ENCODE measurements at places on chromosomes 6 and 20.
A peak's percentile ranks its signal among the peaks of the same experiment; 100 is the strongest.

- peak; percentile 62 for DNase-seq
Observed at GRCh38 chr20:31514154-31515071, at the start of gene HM13. HM13 (plus strand) TSS chr20:31514442; CDS start chr20:31514552, 110 bp downstream.

GRCh38 chr6:31157513-31158139 lies at the start of gene CCHCR1:
CCHCR1 (minus strand) TSS chr6:31157802; CDS start chr6:31157600, 202 bp downstream.
- no peak for DNase-seq

- no peak for DNase-seq
Observed at GRCh38 chr6:19024737-19025136, 637.6 kb downstream of the RNF144B start.

DNA sequence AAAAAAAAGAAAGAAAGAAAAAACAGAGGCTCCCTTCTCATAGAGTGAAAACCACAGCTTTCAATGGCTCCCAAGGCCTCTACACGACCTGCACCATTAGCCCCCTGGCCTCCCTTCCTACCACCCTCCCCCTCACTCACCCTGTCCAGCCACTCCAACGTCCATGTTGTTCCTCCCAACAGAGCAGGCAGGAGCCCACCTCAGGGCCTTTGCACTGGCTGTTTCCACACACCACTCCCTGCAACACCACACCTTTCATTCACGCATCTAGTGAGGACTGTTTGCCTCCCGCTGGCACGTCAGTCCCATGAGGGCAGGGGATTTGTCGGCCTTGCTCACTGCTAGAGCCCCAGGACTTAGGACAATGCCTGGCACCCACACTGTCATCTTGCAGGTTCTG lies 39.5 kb downstream of the GRM4 start:
- DNase-seq: no peak

DNA sequence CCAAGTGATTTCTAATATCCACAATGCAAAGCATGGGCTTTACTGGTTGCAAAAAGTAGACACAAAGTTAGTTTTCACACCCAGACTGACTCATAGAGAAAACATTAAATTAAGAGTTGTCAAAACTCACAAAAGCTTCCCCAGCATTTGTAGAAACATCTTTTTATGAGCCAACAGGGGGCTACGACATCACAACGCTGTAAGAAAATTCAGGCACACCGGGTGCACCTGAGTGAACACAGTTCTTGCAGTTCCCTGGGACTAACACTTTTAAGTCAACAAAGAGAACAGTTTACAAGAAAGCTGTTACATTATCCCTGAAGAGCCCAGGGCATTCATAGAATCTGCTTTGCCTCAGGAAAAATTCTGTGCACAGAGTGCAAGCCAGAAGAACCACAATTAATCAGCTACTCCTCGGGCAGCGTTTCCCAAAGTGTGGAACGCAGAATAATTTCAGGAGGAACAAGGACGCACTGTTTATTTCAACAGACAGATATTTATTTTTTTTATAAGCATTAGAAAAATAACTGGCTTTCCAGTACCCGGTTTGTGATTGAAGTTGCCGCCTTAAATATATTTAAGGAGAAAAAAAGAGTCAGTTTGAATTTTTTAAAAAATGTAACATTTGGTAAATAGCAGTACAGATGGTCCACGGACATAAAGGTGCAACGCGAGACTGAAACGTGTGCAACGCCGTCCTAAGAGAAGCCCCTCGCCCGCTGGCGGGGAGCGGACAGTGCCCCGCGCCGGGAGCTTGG lies 1.2 kb downstream of the NCOA5 start:
- no peak for DNase-seq

DNA sequence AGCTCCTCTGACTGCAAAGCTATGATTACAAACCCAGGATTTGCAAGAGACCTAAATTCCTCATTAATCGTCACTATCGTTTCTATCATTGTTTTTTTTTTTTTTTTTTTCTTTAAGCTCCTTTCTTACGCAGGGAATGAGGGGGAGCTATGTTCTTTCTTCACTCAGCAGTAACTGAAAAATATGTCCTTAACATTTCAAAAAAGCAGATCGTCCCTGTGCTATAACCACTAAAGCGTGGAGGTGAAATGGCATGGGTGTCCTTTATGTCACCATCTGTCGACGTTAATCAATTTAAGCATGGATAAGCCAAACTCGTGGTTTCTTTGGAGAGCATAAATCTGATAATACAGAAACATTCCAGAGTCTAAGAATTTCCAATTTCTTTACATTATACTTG lies 67.9 kb upstream of the TRAF3IP2 start:
- DNase-seq: no peak

DNA sequence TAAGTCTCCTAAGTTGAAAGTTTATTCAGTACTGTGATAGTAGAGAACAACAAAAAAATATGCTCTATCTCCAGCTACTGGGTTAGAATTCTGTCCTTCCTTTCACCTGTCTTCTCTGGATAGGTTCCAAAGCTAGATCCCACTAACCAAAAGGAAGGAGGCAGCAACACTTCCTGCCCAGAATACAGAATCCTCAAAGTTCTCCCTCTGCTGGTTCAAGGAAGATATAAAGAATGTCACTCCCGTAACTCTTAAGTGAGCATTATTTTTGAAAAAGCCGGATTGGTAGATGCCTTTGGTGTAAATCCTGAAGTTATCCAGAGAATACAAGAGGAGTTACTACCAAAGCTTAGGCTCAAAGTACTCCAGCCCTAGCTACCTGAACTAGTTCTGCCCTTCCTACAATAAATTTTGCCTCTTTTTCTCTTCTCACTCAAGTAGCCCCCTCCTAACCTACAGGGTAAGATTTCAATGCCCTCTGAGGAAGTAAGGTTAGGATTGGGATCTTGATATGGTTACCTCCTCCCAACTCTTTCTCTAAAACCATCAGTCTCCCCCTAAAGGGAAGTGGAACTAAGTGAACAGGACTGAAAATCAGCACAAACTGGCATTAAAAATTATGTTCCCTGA lies 26.0 kb upstream of the CRIP3 start:
- DNase-seq: no peak

- DNase-seq: no peak
Observed at GRCh38 chr20:41408156-41408794, 41.7 kb upstream of the EMILIN3 start.

- DNase-seq: no peak
Observed at GRCh38 chr6:90003941-90004340, 109.7 kb downstream of the GJA10 start.

GRCh38 chr20:43570496-43570895 lies 11.7 kb downstream of the SGK2 start:
- DNase-seq: no peak

- DNase-seq: no peak
Observed at GRCh38 chr20:10090588-10091166, 55.9 kb downstream of the ANKEF1 start.

DNA sequence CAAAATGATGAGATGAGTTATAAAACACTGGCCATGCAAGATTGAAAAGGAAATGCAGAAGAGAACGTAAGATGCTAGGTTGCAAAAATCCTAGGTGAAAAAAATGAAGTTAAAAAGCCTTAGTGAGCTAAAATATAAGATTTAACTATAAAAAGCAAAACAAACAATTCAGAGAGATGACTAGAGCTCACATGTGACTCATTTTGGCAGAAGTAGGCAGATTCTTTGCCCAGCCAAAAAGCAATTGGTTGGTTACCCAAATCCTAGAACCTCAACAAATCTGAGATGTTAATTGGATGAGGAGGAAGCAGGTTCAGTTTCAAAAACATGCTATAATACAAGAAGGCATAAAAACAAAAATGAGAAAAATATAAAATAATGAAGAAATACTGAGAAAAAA lies 249.1 kb downstream of the OGFRL1 start:
- no peak for DNase-seq

GRCh38 chr20:55252521-55252920 lies 752.8 kb downstream of the CBLN4 start:
- DNase-seq: no peak

DNA sequence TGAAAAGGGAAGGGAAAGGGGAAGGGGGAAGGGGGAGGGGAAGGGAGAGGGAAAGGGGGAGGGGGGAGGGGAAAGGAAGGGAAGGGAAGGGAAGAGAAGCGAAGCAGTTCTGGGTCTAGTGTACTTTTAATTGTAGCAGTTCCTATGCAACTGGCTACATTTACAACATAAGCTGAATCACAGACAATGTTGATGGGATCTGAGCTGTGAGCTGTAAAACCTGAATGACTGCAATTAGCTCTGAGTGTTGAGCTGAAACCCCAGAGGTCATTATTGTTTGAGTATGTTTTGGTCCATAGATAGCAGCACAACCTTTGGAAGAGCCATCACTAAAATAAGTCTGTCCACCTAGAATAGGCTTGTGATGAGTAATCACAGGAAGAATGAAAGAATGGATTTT lies 7.2 kb upstream of the ABHD12 start:
- no peak for DNase-seq

DNA sequence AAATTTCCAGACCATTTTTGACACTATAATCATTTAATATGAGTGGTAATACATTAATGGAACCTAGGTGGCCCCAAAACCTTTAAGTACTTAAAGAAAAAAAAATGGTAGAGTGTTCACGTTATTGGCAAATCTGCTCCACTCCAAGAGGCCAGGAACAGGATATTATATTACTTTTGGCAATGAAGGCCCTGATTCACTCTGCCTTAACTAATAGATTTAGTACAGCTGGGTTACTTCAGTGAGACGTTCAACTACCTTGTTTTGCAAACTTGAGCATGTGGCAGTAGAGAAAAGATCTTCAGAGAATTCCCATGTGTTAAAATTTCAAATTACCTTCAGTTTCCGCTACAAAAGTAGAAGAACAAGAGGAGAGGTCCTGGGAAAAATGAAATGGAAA lies 12.8 kb downstream of the ADNP start:
- DNase-seq: no peak

- DNase-seq: no peak
Observed at GRCh38 chr20:44941120-44941691, 19.0 kb downstream of the TOMM34 start.

GRCh38 chr20:36125097-36125496 lies 29.4 kb upstream of the EPB41L1 start:
- DNase-seq: no peak

GRCh38 chr6:113805173-113805790 lies 51.9 kb upstream of the MARCKS start:
- no peak for DNase-seq

DNA sequence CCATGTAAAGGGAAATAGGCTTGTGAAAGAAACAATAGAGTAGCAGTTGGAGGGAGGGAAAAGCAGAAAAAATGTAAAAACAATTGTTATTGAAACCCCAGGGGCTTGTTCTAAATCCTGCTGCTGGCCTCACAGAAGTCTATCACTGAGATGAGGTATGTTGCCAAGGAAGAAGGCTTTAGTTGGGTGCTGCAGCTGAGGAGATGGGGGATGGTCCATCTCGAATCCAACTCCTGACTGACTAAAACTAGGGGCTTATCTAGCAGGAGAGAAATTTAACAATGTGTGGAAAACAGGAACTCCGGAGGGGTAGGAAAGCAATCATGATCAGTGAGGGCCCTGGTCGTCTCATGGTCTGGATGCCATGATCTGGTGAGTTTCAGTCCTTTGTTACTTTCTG lies 225.0 kb upstream of the EXOC2 start:
- no peak for DNase-seq

- DNase-seq: no peak
Observed at GRCh38 chr6:16729183-16729691, 32.0 kb downstream of the ATXN1 start.

DNA sequence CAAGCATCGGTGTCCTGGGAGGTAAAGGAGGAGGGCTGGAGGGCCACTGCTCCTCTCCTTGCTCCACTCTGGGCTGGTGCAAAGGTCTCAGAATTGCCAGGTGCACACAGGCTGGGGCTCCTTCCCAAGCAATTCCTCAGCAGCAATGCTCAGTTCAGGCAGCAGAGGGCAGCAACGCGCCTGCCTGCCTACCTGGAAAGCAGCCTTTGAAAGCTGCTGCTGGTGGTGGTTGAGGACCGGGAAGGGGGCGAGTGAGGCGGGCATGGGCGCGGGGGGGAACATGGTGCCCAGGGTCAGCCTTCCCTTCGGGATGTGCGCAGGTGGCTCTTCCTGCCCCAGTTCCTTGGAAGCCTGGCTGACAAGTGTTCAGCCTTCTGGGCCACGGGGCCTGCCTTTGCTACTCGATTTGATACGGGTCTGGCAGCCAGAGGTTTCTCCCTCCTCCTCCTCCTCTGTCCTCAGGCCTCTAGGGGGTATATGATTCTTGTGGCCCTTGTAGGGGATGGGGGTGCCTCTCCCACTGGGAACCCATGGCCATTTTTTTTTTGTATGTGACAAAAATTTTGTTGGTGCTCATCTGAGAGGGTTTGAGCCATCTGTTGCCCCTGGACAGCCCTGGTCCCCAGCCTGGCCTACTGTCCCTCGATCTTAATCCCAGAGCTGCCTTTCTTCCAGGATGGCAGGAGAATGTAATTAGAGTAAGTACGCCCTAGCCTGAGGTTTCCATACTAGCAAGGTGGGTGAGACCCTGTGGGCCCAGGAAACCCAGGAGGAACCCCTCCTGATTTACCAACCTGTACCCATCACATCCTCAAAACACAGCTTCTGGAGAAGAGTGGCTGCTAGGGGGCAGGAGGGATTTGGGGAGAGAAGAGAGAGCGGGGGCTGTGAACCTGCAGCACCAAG lies 20.1 kb downstream of the MRPS18A start:
- peak; percentile 33 for DNase-seq

DNA sequence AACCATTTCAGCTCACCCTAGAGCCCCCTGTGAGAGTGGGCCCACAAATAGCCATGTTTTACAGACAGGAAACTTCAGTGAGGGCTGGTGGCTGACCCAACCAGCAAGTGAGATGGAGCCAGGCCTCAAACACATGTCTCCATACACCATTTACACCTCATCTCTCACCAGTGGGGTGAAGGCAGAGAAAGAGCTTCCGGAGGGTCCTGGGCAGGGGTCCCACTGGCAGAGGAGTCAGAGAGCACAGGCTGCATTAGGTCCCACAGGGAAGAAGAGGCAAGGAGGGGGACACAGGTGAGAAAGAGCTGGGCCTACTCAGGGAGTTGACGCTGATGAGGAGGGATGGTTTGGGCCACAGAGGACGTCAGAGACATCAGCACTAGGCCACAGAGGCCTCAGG lies 172.6 kb downstream of the VEGFA start:
- no peak for DNase-seq

GRCh38 chr6:56536536-56536935 lies 106.2 kb downstream of the DST start:
- DNase-seq: no peak

GRCh38 chr20:57040924-57041323 lies 225.5 kb downstream of the BMP7 start:
- no peak for DNase-seq

GRCh38 chr20:41889126-41889843 lies 271.1 kb upstream of the CHD6 start:
- DNase-seq: no peak

DNA sequence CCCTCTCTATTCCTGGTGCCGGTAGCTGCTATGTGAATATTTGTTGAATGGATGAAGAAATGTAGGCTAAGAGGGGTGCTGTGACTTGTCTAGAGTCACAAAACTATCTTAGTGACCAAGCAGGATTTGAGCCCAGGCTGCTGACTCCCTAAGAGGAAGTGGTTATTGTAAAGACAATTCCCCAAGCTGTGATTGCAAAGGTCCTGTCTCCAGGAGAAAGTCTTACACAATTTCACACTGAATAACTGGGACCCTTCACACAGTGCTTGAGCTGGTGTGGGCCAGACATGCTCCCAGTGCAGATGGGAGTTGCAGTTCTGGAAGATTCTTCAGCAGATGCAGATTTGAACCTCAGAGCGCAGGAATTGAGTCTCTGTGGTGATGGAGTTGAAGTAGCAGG lies 38.1 kb downstream of the IYD start:
- DNase-seq: no peak
